Immature natural killer cell (primary cell): ENCODE measurements at places on chromosomes 7 and 10. TPM values are rescaled to one million over a fixed set of nuclear protein-coding genes. Genes with fewer than 3 reads are reported as not detected.

GRCh38 chr7:130695840-130696239 lies 9.5 kb upstream of the TSGA13 start:
- H3K4me3 ChIP-seq: no peak overlapping the region
- H3K27me3 ChIP-seq: peaks cover 9% of the 10 kb centered on the region
- H3K27ac ChIP-seq: no peak overlapping the region
- no peak for DNase-seq
- H3K4me1 ChIP-seq: no peaks in the 10 kb centered on the region

DNA sequence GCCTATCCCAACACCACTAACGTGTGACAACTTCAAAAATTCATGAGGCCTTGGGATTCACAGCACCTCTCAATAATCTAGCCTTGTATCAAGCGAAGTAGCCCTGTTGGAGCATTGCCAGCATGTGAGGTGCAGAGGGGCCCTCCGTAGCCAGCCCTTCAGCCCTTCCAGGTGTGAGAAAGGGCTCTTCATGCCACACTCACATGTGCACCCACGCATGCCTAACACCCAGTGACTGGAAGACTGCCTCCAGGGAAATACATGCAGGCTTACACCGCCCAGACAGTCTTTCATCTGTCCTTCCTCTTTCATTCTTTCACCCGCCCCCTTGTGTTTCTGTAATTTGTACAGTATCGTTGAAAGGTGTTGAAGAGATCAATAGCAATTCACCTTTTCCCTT lies 26.1 kb downstream of the LRRC4 start:
- no peak for DNase-seq
- H3K4me1 ChIP-seq: peaks cover 25% of the 10 kb centered on the region
- peaks cover 5% of the 10 kb centered on the region for H3K36me3 ChIP-seq
- H3K27me3 ChIP-seq: no peaks in the 10 kb centered on the region
- no peak overlapping the region for H3K4me3 ChIP-seq

DNA sequence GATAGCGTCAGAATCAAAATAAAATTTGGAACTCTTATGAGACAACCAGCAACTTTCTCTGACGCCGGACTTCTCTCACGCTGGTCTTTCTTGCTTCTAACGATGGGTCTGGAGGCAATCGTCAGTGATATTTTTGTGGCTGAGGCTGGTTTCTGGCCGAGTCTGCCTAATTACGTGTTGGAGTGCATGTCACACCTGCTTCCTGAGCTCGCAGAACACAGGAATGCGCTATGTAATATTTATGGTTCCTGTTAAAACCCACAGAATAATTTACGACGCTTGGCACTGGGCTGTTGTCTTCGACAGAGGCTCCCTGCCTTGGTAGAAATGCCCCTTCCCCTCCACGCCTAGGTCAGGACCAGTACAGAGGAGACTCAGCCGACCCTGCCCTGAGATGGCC lies 64.9 kb downstream of the NPTX2 start:
- H3K4me1 ChIP-seq: no peaks in the 10 kb centered on the region
- no peaks in the 10 kb centered on the region for H3K36me3 ChIP-seq
- H3K27me3 ChIP-seq: peaks cover 5% of the 10 kb centered on the region
- H3K4me3 ChIP-seq: no peak overlapping the region
- no peak for DNase-seq

DNA sequence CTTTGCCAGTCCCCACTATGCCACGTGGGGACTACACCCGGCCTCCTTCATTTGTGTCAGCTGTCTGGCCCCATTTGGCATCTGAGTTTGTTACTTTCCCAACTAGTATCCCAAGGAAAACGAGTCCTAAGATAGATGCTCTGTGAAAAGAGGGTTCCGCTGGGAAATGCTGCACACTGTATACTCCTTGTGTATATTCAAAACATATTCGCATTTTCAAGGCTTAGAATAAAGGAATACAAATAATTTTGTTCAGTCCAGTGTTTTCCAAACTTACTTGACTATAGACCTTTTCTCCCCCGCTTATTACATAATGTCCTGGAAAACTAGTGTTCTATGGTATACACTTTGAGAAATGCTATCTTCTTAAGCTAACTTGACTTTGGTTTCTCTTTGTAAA lies 167.8 kb upstream of the IMMP2L start:
- no peak for DNase-seq
- H3K4me3 ChIP-seq: no peak overlapping the region
- H3K4me1 ChIP-seq: no peaks in the 10 kb centered on the region
- H3K27me3 ChIP-seq: no peaks in the 10 kb centered on the region

GRCh38 chr7:108280136-108280535 lies 150.0 kb upstream of the LAMB4 start:
- no peaks in the 10 kb centered on the region for H3K4me1 ChIP-seq
- no peak overlapping the region for H3K27ac ChIP-seq
- no peak overlapping the region for H3K4me3 ChIP-seq
- no peaks in the 10 kb centered on the region for H3K36me3 ChIP-seq
- DNase-seq: no peak
- peaks cover 8% of the 10 kb centered on the region for H3K27me3 ChIP-seq

The INSIG1 gene
- polyA plus RNA-seq: 63.9 TPM

The ANKRD61 gene
- 0.38 TPM for polyA plus RNA-seq
